ENCODE measurements at places on chromosomes 16 and 17. TPM values are rescaled to one million over a fixed set of nuclear protein-coding genes. Genes with fewer than 3 reads are reported as not detected.

The TP53TG3 gene
- total RNA-seq, result not detected

The DCUN1D3 gene
- 21.0 TPM for total RNA-seq

The CACNA1H gene
- 0.05 TPM for total RNA-seq

The KRT33B gene
- not detected for total RNA-seq

The HBA2 gene
- total RNA-seq, result not detected

The CTU2 gene
- 39.5 TPM for total RNA-seq

The ACAP1 gene
- total RNA-seq, result 4.1 TPM

The CMTM1 gene
- total RNA-seq, result 48.4 TPM

The ATP2A1 gene
- total RNA-seq, result 5.7 TPM

The C16orf92 gene
- not detected for total RNA-seq

The SP6 gene
- 1.2 TPM for total RNA-seq

The SEZ6L2 gene
- total RNA-seq, result 68.9 TPM

The CLDN7 gene
- total RNA-seq, result 314 TPM

The NXN gene
- 1.8 TPM for total RNA-seq

- no peaks in the 10 kb centered on the region for H3K36me3 ChIP-seq
- H3K27me3 ChIP-seq, result no peaks in the 10 kb centered on the region
- no peak overlapping the region for H3K4me3 ChIP-seq
- H3K4me1 ChIP-seq, result peaks cover 7% of the 10 kb centered on the region
Observed at GRCh38 chr17:57605675-57606105, 139.4 kb downstream of the CCDC182 start.

GRCh38 chr16:52872731-52873130, 180.0 kb downstream of the CHD9NB start:
- peaks cover 21% of the 10 kb centered on the region for H3K27me3 ChIP-seq
- no peaks in the 10 kb centered on the region for H3K4me1 ChIP-seq
- H3K36me3 ChIP-seq, result no peaks in the 10 kb centered on the region
- DNase-seq, result no peak

- no peak for DNase-seq
- no peaks in the 10 kb centered on the region for H3K4me1 ChIP-seq
- H3K27me3 ChIP-seq, result peaks cover 89% of the 10 kb centered on the region
- H3K4me3 ChIP-seq, result no peak overlapping the region
- H3K27ac ChIP-seq, result no peak overlapping the region
- peaks cover 13% of the 10 kb centered on the region for H3K36me3 ChIP-seq
Observed at GRCh38 chr17:79095345-79096055, 20.9 kb downstream of the ENGASE start.

DNA sequence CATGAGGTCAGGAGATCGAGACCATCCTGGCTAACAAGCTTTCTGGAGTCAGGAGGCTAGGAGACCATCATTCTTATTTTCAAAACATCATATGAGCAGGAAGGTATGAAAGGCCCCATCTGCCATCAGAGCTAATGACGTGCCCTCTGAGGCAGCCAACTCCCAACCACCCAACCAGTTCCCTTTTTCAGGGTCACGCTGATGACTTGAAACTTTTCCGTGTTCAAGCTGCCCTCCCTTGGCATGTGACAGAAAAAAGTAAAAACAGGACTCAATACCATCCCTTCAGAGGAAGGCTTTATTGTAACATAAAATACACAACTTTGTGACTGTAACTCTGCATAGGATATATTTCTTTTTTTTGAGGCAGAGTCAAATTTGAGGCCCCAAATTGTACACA, 4.6 kb upstream of the GHDC start:
- peaks cover 7% of the 10 kb centered on the region for H3K36me3 ChIP-seq
- H3K4me3 ChIP-seq, result no peak overlapping the region
- H3K4me1 ChIP-seq, result peaks cover 3% of the 10 kb centered on the region
- DNase-seq, result no peak

GRCh38 chr16:60686824-60687223, 1349.4 kb downstream of the CDH8 start:
- no peaks in the 10 kb centered on the region for H3K27me3 ChIP-seq
- no peaks in the 10 kb centered on the region for H3K36me3 ChIP-seq
- no peak overlapping the region for H3K27ac ChIP-seq
- no peak overlapping the region for H3K4me3 ChIP-seq
- no peak for DNase-seq

DNA sequence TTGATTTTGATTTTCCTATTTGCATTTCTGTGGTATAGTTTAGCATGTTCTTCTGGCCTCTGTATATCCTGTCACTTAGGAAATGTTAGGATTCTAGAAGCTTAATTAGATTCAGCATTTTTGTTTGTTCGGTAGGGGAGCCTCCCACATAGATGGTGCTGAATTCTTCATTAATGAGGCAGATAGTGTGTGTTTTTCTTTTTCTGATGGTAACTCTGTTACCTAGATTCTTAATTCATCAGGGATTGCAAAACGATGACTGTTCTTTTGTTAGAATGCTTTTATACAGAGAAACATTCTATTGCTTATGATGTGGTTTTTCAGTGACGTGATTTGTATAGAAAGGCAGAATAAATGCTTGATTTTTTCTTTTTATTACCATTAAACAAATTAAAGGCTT, 19.0 kb downstream of the BANP start:
- H3K4me3 ChIP-seq, result no peak overlapping the region
- H3K4me1 ChIP-seq, result peaks cover 9% of the 10 kb centered on the region
- DNase-seq, result no peak
- H3K27ac ChIP-seq, result no peak overlapping the region
- H3K36me3 ChIP-seq, result peaks cover 7% of the 10 kb centered on the region
- no peaks in the 10 kb centered on the region for H3K27me3 ChIP-seq

GRCh38 chr16:24668481-24669061, 60.9 kb upstream of the TNRC6A start:
- H3K27ac ChIP-seq, result no peak overlapping the region
- DNase-seq, result no peak
- peaks cover 25% of the 10 kb centered on the region for H3K4me1 ChIP-seq
- peaks cover 7% of the 10 kb centered on the region for H3K36me3 ChIP-seq
- peaks cover 20% of the 10 kb centered on the region for H3K27me3 ChIP-seq
- H3K4me3 ChIP-seq, result no peak overlapping the region

DNA sequence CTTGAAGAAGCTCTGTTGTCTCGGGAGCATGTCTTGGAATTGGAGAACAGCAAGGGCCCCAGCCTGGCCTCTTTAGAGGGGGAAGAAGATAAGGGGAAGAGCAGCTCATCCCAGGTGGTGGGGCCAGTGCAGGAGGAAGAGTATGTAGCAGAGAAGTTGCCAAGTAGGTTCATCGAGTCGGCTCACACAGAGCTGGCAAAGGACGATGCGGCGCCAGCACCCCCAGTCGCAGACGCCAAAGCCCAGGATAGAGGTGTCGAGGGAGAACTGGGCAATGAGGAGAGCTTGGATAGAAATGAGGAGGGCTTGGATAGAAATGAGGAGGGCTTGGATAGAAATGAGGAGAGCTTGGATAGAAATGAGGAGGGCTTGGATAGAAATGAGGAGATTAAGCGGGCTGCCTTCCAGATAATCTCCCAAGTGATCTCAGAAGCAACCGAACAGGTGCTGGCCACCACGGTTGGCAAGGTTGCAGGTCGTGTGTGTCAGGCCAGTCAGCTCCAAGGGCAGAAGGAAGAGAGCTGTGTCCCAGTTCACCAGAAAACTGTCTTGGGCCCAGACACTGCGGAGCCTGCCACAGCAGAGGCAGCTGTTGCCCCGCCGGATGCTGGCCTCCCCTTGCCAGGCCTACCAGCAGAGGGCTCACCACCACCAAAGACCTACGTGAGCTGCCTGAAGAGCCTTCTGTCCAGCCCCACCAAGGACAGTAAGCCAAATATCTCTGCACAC, 21.2 kb downstream of the AKAP1 start:
- peak overlapping the region; percentile 23 for H3K27ac ChIP-seq
- H3K4me1 ChIP-seq, result peaks cover 9% of the 10 kb centered on the region
- DNase-seq, result peak; percentile 17
- H3K27me3 ChIP-seq, result no peaks in the 10 kb centered on the region
- H3K36me3 ChIP-seq, result peaks cover 6% of the 10 kb centered on the region

DNA sequence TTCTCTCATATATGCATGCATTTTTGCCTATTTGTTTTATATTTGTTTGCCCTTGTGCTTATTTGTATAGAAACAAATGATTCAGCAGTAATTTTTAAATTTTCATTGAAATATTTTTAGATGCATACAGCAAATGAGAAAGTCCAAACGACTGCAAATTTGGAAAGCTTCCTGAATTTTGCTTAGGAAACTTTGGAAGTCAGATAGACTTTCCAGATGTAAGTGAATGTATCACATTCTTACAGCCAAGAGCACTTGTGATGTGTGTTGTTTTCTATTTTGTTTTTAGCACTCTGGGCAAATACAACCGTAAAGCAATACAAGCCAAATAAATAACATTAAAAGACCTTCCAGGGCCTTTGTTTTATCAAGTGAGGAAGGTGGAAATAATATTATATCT, 680.8 kb upstream of the CDH8 start:
- DNase-seq, result no peak
- H3K4me1 ChIP-seq, result no peaks in the 10 kb centered on the region
- H3K27ac ChIP-seq, result no peak overlapping the region

- no peaks in the 10 kb centered on the region for H3K36me3 ChIP-seq
- H3K4me1 ChIP-seq, result no peaks in the 10 kb centered on the region
- H3K4me3 ChIP-seq, result no peak overlapping the region
- DNase-seq, result no peak
- H3K27me3 ChIP-seq, result peaks cover 38% of the 10 kb centered on the region
Observed at GRCh38 chr16:15509593-15510535, 75.5 kb downstream of the BMERB1 start.

DNA sequence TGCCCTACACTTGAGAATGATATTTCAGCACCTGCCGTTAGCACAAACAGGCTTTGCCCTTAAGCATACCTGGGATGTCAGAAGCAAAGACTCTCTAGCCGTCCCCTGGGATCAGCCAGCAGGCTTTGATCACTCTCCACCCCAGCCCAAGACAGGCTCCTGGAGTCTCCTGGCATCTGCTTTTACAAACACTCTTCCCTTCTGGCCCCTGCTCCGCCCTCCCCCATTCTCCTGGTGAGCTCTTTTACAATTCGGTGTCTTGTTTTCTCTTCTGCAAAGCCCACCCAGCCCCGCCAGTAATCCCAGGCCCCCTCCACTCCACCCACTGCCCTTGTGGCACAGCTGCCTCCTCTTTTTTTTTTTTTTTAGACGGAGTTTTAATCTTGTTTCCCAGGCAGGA, 50.4 kb downstream of the KATNIP start:
- H3K36me3 ChIP-seq, result no peaks in the 10 kb centered on the region
- H3K4me3 ChIP-seq, result no peak overlapping the region
- no peak overlapping the region for H3K27ac ChIP-seq
- DNase-seq, result no peak
- no peaks in the 10 kb centered on the region for H3K27me3 ChIP-seq

- H3K27ac ChIP-seq, result no peak overlapping the region
- H3K4me3 ChIP-seq, result no peak overlapping the region
- peaks cover 30% of the 10 kb centered on the region for H3K4me1 ChIP-seq
- no peaks in the 10 kb centered on the region for H3K27me3 ChIP-seq
Observed at GRCh38 chr16:10590342-10590741, 9.9 kb upstream of the EMP2 start.

DNA sequence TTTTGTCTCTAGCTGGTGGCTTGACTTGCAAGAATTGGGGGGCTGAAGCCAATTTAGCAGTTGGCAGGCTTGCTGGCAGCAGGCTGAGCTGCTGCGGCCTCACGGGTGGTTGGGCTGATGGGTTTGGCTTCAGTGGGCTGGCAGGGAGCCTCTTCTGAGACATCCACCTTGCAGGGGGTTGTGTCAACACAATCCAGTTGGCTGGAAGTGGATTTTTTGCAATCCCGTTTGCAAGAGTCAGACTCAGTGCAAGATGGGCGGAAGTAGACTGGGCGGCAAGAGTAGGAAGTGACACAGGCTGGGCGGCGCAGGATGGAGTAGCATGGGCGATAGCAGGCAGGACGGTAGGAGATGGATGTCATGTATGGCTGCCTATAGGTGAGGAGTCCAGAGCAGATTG, 1.5 kb downstream of the KRTAP16-1 start:
- peaks cover 8% of the 10 kb centered on the region for H3K4me1 ChIP-seq
- DNase-seq, result no peak
- H3K27ac ChIP-seq, result no peak overlapping the region
- H3K36me3 ChIP-seq, result no peaks in the 10 kb centered on the region

GRCh38 chr17:55748841-55749240, 2.0 kb upstream of the PCTP start:
- no peaks in the 10 kb centered on the region for H3K27me3 ChIP-seq
- H3K27ac ChIP-seq, result no peak overlapping the region
- DNase-seq, result no peak
- H3K4me3 ChIP-seq, result no peak overlapping the region
- peaks cover 33% of the 10 kb centered on the region for H3K4me1 ChIP-seq

DNA sequence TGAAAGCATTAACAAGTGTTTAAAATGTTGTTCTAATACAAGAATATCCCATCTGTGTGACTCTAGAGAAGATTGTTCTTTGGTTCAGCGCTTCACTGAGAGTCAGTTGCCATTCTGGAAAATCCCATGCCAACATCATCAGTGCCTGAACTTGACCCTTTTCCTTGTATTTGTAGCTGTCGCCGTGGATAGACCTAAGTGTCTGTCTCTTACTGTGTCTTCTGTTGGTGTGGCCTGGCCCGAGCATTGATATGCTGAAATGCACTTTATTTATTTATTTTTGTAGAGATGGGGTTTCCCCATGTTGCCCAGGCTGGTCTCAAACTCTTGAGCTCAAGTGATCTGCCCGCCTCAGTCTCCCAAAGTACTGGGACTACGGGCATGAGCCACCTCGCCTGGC, 76.0 kb downstream of the MYH11 start:
- no peaks in the 10 kb centered on the region for H3K4me1 ChIP-seq
- DNase-seq, result no peak
- peaks cover 71% of the 10 kb centered on the region for H3K27me3 ChIP-seq
- no peaks in the 10 kb centered on the region for H3K36me3 ChIP-seq
- no peak overlapping the region for H3K4me3 ChIP-seq

DNA sequence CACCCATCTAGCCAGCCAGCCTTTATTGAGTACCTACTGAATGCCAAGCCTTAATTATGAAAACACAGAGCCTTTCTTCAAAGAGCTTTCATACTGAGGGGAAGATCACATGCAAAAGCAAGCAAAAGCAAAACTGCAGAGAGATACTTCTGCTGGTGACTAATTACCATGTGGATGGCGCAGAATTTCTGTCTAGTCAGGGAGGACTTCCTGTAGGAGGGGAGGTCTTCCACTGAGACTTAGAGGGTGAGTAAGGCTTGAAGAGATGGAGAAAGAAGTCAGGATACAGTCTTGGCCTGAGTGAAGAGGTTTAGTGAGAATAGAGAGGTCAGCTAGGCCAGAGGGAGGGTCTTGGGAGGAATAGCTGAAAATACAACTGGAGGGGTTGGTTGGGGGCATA, 53.9 kb upstream of the CCL2 start:
- DNase-seq, result no peak
- no peaks in the 10 kb centered on the region for H3K36me3 ChIP-seq
- peaks cover 78% of the 10 kb centered on the region for H3K27me3 ChIP-seq
- H3K27ac ChIP-seq, result no peak overlapping the region
- H3K4me1 ChIP-seq, result no peaks in the 10 kb centered on the region
- no peak overlapping the region for H3K4me3 ChIP-seq

- no peak overlapping the region for H3K4me3 ChIP-seq
- no peaks in the 10 kb centered on the region for H3K36me3 ChIP-seq
- no peak overlapping the region for H3K27ac ChIP-seq
Observed at GRCh38 chr16:17166095-17166494, 304.7 kb downstream of the XYLT1 start.

DNA sequence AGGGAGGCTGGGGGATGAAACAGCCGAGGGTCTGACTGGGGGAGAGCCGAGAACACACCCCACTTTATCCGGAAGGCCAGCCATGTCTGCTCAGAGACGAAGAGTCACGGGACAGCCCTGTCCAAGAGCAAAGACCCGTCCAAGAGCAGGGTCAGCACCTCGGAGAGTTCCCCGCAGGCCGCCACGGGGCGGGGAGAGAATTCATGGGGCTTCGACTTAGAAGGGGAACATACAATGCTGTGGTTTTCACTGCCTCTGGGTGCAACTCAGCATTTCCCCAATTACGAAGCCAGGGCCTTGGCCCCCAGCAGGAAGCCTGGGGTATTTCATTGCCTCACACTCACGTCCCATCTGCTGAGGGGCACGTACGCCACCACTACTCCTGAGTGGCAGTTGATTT, 59.3 kb downstream of the JPH3 start:
- no peak overlapping the region for H3K4me3 ChIP-seq
- H3K36me3 ChIP-seq, result no peaks in the 10 kb centered on the region
